CD4-positive, alpha-beta memory T cell (primary cell): ENCODE measurements at places on chromosomes 1 and 21.

DNA sequence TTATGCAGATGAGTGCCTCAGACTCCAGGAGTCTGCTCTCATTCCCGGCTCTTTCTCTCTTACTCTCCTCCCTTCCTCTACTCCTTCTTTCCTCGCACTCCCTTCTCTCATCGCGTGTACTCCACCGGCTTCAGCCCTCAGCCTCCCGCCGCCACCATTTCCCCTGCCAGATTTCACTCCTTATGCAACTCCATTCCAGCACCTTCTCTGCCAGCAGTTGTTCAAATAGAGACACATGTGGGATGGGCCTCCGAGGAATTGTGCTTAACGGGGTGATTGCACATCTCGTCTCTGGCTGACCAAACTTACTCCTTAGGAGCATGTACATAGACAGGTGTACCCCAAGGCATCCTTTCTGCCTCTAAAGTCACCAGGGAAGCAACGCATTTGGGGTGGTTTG is 2.1 kb downstream of the CNTN2 start:
- no peak for DNase-seq

- no peak for DNase-seq
Measured at GRCh38 chr1:172224871-172225270, 195.6 kb upstream of the C1orf105 start.

- DNase-seq: no peak
Measured at GRCh38 chr1:26317146-26317545, 612 bp upstream of the CD52 start.

DNA sequence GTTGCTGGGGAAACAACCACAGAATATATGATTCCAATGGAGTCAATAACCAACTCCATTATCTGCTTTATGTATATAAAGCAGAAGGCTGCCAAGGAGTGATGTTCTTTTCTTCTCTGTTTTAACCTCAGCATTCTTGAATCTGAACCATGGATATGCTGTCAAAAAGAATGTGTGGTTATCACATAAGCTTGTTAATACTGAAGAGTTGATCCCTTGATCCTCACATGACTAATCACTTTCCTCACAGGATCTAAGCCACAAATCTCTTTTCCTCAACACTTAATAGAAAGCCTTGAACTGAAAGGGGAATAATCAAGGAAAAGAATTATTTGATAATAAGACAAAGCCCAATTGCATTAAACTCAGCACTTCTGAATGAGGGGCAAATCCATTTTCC is 271.3 kb upstream of the KIAA0040 start:
- no peak for DNase-seq

- DNase-seq: no peak
Measured at GRCh38 chr1:178183796-178184195, 89.9 kb downstream of the RASAL2 start.

DNA sequence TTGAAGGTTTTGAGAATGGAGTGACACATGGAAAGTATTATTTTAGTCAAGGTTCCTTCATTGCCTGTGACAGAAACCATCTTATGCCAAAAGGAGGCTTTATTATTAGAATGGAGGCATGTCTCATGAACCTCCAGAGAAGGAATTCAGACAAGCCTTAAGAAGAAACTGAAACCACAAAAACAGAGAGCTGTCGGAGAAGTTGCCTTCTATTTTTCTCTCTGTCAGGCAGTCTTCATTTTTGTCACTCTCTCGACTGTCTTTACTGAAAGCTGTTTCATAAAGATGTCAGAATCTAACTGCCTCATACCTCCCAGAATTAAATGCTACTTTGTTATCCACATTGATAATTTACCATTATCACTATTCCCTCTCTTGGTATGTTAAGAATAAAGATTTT is 434.7 kb upstream of the ADGRL4 start:
- DNase-seq: no peak

GRCh38 chr1:28428990-28429520 is 59.5 kb downstream of the PHACTR4 start:
- DNase-seq: no peak

DNA sequence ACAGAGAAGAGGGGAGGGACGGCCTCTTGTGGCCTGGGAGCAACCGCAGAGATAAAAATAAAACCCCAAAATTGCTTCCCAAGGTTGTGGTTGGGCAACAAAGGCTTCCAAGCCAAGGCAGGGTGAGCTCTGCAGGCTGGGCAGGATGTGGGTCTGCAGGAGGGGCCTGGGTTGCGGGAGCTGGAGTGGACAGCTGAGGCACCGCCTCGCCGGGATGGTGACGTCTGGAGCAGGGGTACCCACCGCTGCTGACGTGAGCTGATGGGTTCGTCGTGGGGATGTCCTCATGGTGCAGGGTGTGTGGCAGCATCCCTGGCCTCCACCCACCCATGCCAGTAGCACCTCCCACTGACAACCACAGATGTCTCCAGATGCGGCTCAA is 3.7 kb downstream of the AURKAIP1 start:
- peak; percentile 87 for DNase-seq

- DNase-seq: no peak
Measured at GRCh38 chr1:50048791-50049190, 25.0 kb upstream of the AGBL4 start.

DNA sequence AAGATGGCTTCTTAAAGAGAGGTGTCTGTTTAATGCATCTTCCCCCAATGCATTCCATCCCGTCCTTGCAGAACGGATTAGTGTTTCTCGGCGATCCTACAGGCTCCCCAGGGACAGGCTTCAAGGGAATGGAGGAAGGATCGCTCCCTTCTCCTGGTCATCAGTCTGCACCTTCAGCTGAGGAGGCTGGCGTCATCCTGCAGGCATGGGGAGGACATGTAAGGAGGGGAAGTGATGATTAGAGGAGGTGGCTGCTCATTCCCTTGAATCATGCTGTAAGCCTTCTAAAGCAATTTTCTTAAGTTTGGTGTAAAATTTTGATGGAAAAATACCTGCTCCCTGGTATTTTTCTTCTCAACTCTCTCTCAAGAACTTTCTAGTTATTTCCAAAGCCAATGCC is 603.6 kb downstream of the NPHP4 start:
- peak; percentile 14 for DNase-seq

DNA sequence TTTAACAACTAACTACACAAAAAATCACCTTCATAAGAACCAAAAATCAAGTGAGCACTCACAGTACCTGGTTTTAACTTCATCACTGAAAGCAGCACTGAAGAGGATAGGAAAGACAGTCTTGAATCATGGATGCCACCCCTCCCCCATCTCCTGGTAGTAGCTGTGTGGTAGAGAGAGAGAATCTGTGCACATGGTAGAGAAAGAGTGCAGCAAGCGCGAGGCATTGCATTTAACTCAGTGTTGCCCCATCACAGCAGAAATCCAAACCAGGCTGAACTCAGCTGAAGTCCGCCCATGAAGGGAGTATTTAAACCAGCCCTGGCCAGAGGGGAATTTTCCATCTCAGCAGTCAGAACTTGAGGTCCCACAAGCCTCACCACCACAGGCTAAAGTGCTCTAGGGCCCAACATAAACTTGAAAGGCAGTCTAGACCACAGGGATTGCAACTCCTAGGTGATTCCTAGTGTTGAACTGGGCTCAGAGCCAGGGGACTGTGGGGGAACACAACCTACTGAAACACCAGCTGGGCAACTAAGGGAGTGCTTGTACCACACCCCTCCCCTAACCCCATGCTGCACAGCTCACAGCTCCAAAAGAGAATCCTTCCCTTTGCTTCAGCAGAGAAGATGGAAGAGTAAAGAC is 38.4 kb downstream of the VAV3 start:
- DNase-seq: no peak

DNA sequence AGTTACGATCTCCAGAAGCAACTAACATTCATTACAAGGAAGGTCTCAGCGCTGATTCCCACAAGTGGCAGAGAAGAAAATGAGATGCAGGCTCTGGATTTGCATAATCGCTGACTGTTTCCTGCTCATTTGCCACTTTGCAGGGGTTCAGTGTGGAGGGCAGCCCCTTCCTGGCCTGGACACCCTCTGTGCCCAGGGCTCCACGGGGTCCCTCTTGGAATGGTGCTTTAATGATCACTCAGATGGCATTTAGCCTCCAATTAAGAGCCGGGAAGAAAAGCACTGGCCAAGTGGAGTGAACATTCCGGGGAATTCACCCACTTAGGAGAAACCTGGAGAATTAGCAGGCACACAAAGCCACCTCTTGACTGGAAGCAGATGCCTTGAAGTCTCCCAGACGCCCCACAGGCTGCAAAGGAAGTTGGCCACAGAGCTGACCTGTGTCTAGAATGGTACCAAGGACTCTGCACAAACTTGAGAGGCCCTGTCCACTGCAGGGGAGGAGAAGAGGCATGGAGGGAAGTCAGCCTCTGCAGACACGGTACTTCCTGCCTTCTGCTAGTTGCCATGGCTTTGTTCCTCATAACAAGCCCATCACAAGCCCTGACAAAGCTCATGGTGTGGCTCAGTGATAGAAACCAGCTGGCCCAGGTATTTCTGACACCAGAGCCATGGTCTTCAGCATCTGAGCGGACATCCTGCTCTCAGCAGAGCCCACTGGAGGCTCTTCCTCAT is 157.2 kb downstream of the KAZN start:
- DNase-seq: no peak

DNA sequence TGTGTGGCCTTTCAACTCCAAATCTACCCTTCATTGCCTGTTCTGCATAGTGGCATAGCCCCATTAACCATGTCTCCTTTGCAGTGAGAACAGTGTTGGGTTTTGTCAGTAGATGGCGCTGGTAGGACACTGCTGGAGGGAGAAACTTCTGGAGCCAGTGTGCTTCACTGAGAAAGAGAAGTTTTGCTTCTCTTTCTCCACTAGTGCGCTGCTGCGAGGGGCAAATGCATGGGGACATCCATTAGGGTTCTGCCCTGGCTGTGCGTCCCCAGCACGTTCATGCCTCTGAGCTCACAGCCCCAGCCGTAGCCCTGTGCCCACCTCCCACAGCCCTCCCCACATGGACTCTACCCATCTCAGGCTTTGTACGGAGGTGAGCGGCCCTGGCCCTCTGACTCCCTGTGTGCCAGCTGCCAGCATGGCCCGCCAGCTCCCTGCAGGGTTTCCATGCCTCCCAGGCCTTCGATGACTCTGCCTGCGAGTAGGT is 53.1 kb downstream of the RIMS3 start:
- peak; percentile 65 for DNase-seq

GRCh38 chr1:205004351-205004750 is 38.7 kb upstream of the CNTN2 start:
- no peak for DNase-seq

DNA sequence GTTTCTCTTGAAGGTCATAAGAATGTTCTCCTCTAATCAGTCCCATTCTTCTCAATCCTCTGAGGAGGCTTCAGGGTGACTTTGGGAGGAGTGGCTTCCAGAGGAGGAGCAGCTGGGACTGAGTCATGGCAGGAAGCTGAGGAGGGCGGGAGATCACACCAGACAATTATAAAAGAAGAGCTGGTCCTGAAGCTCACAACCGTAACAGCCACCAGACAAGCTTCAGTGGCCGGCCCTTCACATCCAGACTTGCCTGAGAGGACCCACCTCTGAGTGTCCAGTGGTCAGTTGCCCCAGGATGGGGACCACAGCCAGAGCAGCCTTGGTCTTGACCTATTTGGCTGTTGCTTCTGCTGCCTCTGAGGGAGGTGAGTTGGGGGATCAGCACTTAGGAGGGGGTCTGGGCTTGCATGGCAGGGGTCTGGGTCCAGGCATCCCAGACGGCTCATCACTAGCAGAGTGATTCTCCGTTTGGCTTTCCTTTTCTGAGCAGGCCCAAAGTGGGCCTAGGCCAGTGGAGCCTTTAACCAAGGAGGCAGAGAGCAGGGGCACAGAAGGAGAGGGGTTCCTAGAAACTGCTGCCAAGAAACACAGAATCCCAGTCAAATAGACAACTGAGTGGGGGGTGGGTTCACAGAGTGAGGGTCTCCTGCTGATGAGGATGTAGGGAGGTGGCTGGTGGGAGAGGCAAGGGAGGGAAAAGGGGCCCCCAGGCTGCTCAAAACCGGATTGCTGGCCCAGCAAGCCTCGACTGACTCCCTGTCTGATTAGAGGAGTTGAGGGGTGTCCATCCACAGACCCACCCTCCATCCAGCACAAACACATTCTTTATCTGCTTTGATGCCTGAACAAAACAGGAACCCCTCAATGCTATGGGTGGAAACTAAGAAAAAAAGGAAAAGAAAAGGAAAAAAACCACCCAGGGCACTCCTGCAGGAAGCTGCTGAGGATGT is at the start of gene ECM1:
Gene ECM1 (plus strand): TSS at position 198 of the 953 bp plus-strand sequence. CDS start 101 bp downstream, at position 299.
- no peak for DNase-seq

GRCh38 chr1:203451836-203452784 is 23.5 kb upstream of the PRELP start:
- DNase-seq: no peak

DNA sequence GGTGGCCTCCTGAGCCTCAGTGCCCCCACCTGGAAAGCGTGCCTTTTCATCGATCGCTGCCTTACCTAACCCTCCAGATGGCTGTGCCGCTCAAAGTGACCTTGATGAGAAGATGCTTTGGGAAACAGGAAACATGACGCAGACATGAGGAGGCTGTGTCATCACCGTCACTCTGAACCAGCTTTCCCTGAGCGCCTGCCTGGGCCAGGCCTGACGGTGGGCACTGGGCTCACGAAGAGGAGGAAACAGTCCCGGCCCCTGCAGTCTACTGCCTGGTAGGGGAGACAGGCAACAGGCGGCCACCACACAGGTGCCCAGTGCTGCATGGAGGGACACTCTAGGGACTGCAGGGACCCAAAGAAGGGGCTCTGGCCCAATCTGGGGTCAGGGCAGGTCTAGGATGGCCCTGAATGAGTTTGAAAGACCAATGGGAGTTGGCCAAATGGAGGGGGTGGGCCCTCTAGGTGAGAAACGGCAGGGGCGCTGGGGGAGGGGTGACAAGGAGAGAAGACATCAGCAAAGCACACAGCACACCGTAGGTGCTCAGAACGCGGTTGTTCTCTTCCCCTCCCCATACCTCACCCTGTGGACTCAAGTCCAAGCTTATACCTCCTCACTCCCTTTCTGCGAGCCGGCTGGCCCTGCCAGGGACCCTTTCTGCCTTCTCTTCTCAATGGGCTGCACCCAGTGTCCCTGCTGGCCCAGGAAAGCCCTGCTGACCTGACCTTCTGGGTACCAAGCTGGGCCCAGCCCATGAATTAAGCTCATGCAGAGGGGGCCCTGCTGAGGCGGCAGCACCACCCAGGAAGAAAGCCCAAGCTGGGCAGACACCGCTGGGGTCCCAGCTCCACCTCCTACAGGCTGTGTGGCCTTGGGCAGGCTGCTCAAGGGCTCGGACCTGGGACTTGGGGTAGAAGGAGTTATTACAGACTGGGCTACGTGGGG is 44.9 kb downstream of the GLIS1 start:
- no peak for DNase-seq
